ENCODE measurements at places on chromosomes 11 and 22.

DNA sequence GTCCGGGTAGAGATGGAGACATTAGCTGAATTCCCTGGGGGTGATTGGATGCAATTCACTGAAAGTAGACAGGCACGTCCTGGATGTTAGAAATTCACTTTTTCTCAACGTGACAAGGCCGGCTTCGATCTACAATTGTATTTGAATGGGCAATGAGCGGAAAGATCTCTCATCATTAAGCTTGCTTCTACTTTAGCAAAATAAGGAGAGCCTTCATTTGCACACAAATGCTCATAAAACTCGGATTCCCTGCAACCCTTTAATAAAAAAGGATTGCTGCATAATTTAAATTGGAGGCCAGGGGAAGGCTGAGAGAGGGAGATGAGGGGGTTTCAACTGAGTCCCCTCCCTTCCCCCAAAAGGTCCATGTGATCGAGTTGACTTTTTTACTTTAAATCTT is 10.6 kb upstream of the PAX6 start:
- no peak for DNase-seq

DNA sequence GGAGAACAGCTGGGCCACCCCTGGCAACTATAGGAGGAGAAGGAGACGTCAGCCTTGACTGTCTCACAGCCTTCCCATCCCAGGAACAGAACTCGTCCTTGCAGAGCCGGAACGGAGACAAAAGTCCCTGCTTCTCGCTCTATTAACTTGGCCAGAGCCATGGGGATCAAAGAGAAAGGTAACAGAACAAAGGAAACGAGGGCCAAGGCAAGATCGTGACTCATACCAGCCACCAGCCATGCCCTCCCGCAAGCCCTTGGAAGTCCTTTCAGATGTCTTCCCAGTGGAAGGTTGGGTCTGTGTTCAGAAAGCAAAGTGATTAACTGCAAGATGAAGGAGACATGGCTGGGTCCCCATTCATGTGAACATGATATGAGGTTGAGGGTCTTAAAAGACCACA is 64.7 kb downstream of the PDE2A start:
- no peak for DNase-seq

DNA sequence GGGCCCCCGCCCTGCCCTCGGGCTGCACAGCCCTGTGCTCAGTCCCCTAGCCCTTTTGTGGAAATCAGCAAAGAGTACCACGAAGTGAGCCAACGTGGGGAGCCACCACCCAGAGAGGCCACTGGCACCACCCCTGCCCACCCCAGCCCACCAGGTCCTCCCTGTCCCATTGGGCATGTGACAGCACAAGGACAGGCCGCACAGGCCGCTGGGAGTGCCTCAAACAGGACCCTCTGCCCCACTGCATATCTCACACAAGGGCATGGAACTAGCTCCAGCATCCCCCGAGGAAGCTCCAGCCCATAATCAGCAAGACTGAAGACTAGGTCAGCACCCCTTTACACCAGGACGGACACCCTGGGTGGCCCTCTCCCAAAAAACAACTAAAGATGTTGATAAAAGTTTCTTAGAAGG is 29.7 kb downstream of the GNB1L start:
- no peak for DNase-seq

DNA sequence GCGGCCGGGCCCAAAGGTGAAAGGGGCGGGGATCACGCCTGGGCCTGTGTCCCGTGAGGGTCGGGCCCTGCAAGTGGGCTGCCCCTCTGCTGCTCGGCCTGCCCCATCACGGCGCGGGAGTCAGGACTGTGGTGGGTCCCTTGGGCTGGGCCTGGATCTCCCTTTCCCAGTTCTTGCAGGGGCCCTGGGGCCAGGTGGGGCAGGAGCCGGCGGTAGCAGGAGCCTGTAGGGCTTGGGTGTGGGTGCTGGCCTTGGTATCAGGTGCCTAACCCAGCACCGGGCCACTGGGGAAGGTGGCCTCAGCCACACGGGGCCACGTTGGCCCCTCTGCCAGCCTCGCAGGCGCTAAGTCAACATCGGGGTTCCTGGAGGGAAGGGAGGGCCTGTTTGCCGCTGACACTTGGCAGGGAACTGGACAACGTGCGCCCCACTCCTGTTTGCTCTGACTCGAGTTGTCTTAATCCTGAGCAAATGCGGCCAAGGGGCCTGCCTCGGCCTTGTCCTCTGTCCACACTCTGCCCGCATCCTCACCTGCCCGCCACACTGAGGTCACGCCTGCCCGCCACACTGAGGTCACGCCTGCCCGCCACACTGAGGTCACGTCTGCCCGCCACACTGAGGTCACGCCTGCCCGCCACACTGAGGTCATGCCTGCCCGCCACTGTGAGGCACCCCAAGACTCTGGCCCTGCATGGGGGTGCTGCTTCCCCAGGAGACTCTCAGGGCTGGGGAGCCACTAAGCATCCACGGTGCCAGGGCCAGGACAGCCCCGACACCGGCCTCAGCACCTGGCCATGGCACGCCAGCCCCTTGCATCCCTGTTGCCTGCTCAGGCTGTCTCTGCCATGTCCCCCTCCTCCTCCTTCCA is 14.2 kb upstream of the MUC5B start:
- DNase-seq = no peak

DNA sequence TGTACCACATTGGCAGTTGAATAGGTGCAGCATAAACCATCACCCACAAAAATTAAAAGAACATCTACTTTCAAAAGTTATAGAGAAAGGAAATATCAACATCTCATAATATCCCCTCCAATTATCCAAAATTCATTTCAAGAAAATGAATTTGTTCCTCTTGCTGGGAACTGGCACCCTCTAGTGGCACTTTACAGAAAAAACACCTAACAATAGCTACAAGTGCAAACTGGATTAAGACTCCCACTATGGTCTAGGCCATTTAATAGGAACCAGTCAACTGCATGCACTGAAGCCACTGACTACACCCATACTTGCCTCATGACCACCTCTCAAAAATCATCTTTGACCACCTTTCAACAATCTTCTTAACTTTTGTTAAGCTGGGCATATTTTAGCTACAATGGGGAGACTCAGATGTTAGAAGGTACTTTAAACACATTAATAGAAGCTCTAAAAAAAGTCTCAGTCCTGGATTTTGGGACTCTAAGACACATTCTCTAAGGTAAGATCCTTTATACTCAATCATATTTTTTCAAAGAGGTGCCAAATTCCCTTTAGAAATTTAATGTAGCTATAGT is 17.3 kb downstream of the TRAF6 start:
- no peak for DNase-seq

DNA sequence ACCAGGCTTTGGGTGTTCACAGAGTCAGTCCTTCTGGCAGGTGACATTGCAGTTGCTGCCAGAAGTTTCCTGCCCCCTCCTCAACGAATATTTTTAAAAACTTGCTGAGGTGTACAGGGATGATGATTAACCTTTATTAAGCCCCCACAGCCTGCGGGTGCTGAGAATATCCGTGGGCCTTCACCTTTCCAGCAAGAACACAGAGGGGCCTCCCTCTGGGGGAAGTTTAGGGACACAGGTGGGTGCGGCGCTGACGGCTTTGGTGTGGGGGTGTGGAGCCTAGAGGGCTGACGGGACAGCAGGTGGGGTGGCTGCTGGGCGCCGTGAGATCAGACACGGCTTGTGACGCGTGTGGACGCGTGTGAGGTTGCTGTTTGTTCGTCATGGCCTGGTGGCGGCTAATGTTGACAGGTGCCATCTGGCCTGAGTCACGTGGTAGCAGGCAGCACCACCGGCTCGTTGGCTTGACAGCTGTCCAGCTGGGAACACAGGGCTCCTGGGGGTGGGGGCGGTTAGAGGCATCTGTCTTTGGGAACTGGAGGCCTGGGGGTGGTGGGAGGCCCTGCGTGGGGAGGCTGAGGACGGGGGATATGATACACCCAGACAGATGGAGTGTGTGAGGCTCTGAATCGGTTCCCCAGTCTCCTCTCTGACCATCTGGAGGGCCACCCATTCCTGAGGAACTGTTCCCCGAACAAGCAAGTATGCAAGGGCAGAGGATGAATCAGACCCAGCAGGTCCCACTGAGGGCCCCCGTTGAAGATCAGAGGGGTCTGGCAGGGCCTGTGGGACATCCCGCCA is 12.5 kb upstream of the LRRC10B start:
- DNase-seq = no peak
